ENCODE measurements at places on chromosomes 7 and 10.

- DNase-seq: no peak
These were observed 7.7 kb downstream of the PON1 start for GRCh38 chr7:95316588-95316987.

DNA sequence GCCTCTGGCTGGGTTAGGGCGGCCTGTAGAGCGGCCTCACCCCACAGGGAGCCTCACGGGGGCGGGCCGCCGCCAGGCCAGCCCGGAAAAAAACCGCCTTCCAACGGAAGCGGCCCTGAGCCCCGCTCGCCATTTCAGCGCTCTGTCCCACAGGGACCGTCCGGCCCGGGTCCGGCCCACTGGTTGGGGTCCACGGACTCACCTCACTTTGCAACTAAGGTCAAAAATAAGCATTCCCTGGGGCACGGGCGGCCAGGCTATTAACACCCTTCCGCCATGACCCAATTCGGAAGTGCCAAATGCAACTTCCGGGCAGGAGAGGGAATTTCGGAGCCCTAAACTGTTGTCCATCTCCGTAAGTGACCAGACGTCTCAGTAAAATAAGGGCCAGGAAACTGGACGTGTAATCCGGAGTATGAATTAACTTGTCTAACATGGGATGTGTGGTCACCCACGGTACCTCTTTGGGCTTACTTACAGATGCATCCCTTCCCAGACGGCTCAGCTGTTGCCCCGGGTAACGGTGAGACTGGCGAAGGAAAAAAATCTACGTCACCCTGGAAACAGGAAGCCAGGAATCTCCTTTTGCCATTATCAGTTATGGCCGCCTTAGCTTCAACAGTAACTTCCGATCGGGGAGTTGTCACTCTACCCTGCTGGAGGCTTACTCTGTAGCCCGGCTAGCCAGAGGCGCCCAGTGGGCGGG, at the start of gene BBIP1:
Gene BBIP1, minus strand, starts transcription at position 538 of the 706 bp plus-strand sequence. CDS start 1,023 bp downstream, outside the sequence.
- no peak for DNase-seq

DNA sequence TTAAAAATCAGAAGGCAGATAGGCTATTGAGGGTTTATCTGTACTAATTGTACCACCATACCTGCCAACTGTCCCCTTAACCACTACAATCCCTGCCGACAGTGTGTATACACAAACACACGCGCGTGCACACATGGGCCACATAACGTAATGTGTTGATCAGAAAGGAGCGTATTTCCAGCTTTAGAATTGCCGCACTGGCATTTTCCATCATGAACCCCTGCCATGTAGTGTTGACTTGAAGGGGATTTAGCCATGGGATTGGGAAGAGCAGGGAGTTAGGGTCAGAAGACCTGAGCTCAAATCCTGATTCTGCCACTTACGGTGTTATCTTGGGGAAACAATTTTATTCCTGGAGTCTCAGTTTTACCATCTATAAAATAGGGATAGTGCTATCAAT, 158.9 kb downstream of the TCF7L2 start:
- DNase-seq: no peak

- no peak for DNase-seq
These were observed 97.7 kb downstream of the CELF2 start for GRCh38 chr10:11115337-11115736.

DNA sequence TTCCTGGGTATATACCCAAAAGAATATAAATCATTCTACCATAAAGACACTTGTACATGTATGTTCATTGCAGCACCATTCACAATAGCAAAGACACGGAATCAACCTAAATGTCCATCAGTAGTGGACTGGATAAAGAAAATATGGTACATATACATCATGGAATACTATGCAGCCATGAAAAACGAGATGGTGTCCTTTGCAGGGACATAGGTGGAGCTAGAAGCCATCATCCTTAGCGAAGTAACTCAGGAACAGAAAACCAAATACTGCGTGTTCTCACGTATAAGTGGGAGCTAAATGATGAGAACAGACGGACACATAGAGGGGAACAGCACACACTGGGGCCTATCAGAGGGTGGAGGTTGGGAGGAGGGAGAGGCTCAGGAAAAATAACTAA, 183.7 kb upstream of the CELF2 start:
- no peak for DNase-seq

DNA sequence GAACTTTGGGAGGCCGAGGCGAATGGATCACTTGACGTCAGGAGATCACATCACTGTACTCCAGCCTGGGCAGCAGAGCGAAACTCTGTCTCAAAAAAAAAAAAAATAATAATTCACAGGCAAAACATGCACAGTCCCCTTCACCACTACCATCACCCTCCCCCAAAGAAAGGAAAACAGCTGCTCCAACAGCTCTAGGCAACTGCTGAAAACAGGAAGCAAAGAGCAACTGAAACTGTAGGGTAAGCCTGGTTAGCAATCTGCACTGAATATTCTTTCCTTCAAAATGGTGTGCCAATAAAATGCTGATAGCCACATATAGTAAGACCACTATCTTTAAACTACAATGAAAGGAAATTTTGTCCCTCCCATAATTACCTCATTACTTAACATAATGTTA, 11.8 kb downstream of the NT5C2 start:
- DNase-seq: no peak

- DNase-seq: no peak
These were observed 447.0 kb downstream of the ETV1 start for GRCh38 chr7:13542451-13542850.

- DNase-seq: no peak
These were observed 28.2 kb downstream of the IL15RA start for GRCh38 chr10:5949009-5949759.

GRCh38 chr7:28697913-28698563, 260.1 kb downstream of the TRIL start:
- no peak for DNase-seq

- peak; percentile 6 for DNase-seq
These were observed 18.9 kb upstream of the DNAJC1 start for GRCh38 chr10:22022257-22023032.

DNA sequence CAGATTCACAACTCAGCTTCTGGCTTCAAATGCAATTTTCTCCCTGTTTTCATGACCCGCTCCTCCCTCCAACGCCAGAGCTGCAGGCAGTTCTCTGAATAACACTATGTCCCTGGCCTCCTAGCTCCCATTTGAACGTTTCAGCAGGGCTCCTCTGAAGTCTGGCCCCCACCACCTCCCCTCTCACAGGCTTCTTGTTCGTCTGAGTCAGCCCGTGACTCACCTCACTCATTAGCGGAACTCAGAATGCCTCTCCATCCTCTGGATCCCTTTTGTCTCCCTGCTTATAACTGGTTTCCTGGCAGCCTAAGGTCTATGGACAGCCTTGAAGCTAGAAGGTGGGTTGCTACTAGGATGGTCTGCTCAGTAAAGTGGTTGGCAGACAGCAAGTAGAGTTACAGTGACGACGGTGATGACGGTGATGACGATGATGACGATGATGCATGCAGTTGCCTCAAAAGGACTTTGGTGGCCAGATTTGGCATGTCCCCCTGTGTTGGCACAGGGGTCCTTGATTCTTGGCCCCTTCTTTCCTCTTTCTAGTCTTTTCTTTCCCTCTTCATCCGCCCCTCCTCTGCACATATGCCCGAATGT, 83.3 kb upstream of the MKLN1 start:
- DNase-seq: no peak

DNA sequence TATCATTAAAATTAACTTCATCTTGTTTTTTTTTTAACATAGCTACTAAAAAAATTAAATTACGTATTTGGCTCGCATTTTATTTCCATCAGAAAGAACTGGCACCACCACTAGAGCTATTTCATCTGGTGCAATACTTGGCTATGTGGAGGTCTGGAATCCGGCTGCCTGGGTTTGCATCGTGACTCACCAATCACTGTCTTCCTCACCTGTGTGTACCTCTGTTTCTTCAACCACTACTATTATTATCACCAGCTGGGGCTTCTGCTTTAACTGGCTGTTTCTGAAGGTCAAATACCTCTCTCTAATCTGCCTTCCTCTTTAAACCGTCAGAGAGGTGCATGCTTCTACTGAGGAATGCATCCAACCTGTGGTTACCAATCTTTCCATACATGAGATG, 6.5 kb downstream of the WDR91 start:
- no peak for DNase-seq

DNA sequence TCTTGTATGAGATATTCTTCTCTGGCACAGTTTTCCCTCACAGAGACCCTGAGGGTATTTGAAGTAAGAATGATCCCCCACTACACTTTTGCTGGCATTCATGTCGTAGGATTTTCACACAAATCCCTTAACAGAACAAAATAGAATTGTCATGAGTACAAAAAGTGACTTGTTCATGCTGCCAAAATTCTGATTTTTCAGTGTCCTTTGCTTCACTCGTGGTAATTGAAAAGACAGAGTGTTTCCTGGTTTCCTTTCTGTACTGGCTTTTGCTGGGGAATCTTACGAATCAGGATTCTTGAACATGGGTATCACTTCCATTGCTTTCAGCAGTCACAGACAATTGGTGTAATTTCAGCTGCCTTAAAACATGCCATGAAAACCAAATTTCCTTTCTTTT, 756.3 kb downstream of the REEP3 start:
- no peak for DNase-seq

DNA sequence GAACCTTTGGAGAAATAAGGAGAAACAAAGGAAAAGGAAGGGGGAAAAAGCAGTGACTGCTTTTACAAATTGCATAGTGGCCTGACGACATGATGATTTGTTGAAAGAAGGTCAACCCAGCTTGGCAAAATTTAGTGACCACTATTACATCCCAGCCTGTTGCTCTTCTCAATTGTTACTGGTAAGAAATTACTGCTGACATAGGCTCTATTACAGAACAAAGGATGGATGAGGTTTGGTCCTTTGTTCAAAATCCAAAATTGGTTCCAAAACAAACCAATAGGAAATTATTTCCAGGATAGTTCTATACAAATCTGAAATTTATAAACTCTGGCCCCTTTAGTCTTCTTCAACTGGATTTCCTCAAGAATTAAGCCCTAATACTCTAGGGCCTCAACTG, 39.6 kb downstream of the USP54 start:
- DNase-seq: no peak

GRCh38 chr7:113158756-113159155, 40.4 kb upstream of the SMIM30 start:
- DNase-seq: no peak

DNA sequence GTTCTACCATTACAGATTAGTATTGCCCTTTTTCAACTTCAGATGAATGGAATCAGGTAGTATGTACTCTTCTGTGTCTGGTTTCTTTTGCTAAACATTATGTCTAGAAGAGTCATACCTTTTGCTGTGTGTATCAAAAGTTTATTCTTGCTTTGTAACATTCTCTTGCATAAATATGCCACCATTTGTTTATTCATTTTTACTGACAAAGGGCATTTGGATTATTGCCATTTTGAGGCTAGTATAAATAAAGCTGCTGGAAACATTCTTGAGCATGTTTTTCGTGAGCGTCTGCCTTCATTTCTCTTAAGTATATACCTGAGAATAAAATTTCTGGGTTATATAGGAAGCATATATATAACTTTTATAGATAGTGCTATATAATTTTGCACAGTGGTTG, 121.7 kb upstream of the CSTF2T start:
- DNase-seq: no peak

DNA sequence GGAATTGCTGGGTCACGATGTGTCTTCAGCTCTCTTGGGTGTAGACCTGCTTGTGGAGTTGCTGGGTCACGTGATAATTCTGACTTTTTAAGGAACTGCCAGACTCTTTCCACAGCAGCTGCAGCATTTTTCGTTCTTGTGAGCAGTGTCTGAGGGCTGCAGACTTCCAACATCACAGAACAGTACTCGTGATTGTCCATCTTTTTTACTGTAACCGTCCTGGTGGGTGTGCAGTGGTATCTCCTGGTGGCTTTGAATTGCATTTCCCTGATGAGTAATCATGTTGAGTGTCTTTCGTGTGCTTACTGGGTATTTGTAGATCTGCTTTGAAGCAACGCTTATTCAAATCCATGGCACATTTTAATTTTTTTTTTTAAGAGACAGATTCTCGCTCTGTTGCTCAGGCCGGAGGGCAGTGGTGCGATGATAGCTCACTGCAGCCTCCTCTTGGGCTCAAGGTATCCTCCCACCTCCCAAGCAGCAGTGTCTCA, 22.7 kb downstream of the INPP5A start:
- DNase-seq: no peak

DNA sequence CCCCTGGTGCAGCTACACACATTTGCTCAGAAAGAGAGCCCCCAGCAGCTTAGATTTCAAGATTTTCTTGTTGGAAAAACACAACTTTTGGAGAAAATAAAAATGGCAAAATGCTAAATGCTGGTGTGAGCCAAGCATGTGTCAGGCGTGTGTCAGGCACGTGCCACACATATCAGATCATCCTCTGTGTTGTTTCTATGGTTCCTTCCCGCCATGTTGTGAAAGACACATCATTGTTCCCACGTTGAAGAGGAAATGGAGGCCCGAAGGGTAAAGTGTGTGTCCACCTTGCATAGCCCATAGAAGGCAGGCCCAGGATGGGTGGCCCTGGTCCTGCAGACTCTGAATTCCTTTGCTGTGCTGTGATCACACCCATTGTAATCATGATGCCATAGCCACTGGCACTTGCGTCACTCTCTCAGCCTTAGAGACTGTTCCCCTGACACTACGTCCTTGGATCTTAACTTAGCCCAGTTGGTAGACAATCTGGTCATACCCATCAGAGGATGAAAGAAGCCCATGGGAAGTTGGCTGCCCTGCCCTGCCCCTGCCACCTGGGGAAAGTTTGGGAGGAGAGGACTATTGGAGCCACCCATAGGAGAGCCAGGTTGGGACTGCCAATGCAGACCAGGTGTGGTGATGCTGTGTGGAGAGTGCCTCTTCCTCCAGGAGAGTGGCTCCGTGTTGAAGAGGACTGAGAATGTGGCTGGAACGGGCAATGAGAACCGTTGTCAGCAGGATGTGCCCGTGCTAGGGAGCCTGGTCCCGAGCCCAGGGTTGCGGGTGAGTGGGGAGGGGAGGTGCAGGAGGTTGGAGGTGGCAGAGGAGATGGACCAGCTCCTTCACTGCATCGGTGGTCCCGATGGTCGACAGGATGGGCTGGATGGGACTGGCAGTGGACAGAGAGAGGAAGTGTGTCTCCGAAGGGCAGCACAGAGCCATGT, 65.6 kb upstream of the IGFBP3 start:
- DNase-seq: no peak

GRCh38 chr10:131022981-131023380, 288.5 kb downstream of the TCERG1L start:
- DNase-seq: no peak

DNA sequence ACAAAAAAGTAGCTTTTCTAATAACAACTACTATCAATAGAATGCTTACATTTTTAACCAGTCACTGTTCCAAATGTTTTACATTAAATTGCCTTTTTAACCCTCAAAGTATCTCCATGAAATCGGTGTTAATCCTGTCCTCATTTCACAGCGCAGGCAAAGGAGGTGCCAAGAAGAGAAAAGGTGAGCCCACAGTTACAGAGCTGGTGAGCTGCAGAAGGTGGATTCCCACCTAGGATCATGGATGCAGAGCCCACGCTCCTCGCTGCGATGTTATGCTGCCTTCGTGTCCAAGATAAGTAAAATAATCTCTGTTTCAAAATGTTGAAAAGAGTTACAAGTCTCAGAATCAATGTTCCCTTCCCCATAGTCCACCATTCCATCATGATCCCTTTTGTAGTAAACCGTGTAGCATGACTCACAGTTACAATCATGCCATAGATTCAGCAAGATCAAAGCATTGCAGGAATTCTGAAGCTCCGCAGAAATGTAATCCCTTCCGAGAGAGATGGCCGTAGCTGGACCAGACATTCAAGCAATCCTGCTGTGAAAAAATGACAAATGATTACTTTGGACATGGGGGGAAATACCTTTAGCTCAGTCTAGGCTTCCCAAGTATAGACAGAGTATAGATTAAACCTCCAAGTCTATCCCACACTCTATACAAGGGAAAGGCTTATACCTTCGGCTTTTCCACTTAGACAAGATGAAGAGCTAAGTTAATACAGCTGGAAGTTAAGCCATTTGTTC, 394.7 kb upstream of the AKR1E2 start:
- no peak for DNase-seq

Data from stimulated activated CD8-positive, alpha-beta memory T cell treated with anti-CD3 and anti-CD28 coated beads, Interleukin-4, amount 100 ng/mL, for 1 hour (primary cell).